ENCODE measurements at places on chromosomes 4 and X.
A peak's percentile ranks its signal among the peaks of the same experiment; 100 is the strongest.

DNA sequence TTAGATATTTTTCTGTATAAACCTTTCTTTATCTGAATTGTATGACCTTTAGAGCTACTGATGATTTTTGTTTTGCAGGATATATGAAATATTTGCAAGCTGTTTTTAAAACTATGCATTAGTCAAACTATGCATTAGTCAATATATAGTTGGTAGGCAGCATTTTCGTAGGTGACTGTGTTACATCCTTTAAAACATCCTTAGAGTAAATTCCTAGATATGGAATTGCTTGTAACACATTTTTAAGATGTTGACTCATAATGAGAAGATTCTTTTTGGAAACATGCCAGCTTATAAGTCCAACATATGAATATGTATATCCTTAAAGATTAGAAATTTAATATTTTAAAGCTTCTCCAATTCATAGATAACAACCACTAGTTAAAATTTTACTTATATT, 1768.5 kb downstream of the PCDH7 start:
- no peak for DNase-seq

DNA sequence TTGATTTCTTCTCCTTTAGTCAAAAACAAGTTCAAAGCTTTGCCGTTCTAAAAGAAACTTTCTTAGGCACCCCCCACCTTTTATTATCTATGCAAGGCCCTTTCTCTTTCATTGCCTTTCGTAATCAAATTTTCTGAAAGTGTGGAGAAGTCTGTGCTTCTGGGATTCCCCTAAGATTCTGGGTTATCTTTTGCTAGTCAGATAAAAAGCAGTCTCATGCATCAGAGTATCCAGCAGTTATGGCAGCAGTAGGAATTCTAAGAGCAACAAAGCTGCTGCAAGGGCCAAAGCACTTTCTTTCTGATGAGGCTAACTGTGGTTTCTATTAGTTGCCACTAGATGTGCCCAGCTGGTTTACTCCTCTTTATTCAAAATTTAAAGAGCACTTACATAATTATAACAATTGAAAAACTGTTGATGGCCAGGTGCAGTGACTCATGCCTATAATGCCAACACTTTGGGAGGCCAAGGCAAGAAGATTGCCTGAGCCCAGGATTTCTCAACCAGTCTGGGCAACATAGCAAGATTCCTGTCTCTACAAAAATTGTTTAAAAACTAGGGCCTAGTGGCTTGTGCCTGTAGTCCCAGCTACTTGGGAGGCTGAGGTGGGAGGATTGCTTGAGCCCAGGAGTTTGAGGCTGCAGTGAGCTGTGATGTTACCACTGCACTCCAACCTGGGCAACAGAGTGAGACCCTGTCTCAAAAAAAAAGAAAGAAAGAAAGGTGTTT, 296.2 kb downstream of the PAPSS1 start:
- DNase-seq = peak; percentile 38

DNA sequence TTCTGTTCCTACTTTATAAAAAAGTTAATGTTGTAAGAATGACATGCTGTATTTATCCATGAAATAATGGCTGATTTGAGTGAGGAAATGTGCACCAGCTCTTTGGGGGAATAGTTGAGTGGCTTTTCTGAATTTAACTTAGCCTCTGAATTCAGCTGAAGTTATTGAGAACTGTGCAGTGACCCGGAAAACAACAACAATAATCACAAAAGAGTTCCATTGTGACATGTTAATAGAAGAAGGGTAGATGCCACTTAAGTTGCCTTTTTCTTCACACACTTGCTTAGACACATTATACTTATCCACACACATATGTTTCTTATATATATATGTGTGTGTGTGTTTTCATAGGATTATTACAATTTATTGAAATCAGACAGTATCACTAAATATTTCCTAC, 301.2 kb downstream of the BMPR1B start:
- DNase-seq = no peak

- DNase-seq = no peak
Observed at GRCh38 chr4:1021386-1022050, 10.1 kb downstream of the FGFRL1 start.

- no peak for DNase-seq
Observed at GRCh38 chr4:132910229-132910748, 238.8 kb upstream of the PCDH10 start.
